Liver (tissue), 10 donors: ENCODE measurements at places on chromosomes 1 and 21. TPM values are rescaled to one million over a fixed set of nuclear protein-coding genes. Genes with fewer than 3 reads are reported as not detected.
A peak's percentile ranks its signal among the peaks of the same experiment; 100 is the strongest.

ATP5PF gene
- 77.2 TPM for total RNA-seq

MROH9 gene
- not detected for total RNA-seq

GRCh38 chr1:243568793-243569192 is 281.2 kb downstream of the AKT3 start:
- H3K27me3 ChIP-seq = no peaks in the 10 kb centered on the region
- no peaks in the 10 kb centered on the region for H3K36me3 ChIP-seq
- no peaks in the 10 kb centered on the region for H3K4me1 ChIP-seq
- H3K4me3 ChIP-seq = no peak overlapping the region
- DNase-seq = no peak
- H3K27ac ChIP-seq = no peak overlapping the region

- peaks cover 28% of the 10 kb centered on the region for H3K4me1 ChIP-seq
- H3K27me3 ChIP-seq = no peaks in the 10 kb centered on the region
- DNase-seq = no peak
Measured at GRCh38 chr21:41482301-41482700, 25.7 kb downstream of the TMPRSS2 start.

GRCh38 chr1:219459351-219460080 is 153.4 kb downstream of the ZC3H11B start:
- H3K27ac ChIP-seq = no peak overlapping the region
- H3K27me3 ChIP-seq = no peaks in the 10 kb centered on the region
- DNase-seq = no peak
- no peaks in the 10 kb centered on the region for H3K36me3 ChIP-seq
- no peaks in the 10 kb centered on the region for H3K4me1 ChIP-seq
- no peak overlapping the region for H3K4me3 ChIP-seq

- H3K4me3 ChIP-seq = no peak overlapping the region
- DNase-seq = no peak
- peaks cover 6% of the 10 kb centered on the region for H3K36me3 ChIP-seq
- H3K27ac ChIP-seq = peak overlapping the region; percentile 33
- no peaks in the 10 kb centered on the region for H3K27me3 ChIP-seq
Measured at GRCh38 chr1:66353257-66353656, 180.7 kb upstream of the SGIP1 start.

- H3K4me3 ChIP-seq = no peak overlapping the region
- H3K36me3 ChIP-seq = no peaks in the 10 kb centered on the region
- H3K4me1 ChIP-seq = no peaks in the 10 kb centered on the region
- DNase-seq = no peak
- H3K27me3 ChIP-seq = no peaks in the 10 kb centered on the region
Measured at GRCh38 chr1:222894331-222894730, 79.5 kb downstream of the DISP1 start.

DNA sequence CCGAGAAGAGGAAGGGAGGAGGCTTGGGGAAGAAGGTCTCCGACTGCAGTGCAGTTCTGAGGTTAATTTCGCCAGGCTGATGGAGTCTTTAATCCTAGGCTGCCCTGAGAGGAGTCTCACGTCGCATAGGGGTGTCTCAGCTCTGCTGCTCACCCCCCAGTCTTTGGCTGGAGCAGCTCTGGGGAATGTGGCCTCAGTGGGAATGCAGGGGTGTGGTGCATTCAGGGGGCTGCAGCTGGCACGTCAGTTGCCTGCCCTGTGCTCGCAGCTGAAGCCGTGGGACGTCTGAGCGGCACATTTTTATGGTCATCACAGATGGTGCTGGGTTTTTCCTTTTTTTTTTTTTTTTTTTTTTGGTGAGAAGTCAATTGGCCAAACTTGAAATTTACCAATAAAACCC is 38.2 kb downstream of the ACTN2 start:
- H3K4me3 ChIP-seq = no peak overlapping the region
- H3K27ac ChIP-seq = no peak overlapping the region
- H3K27me3 ChIP-seq = no peaks in the 10 kb centered on the region

- no peaks in the 10 kb centered on the region for H3K27me3 ChIP-seq
- no peak for DNase-seq
- H3K4me3 ChIP-seq = no peak overlapping the region
- no peak overlapping the region for H3K27ac ChIP-seq
Measured at GRCh38 chr1:43757343-43758053, 50.2 kb downstream of the ST3GAL3 start.

DNA sequence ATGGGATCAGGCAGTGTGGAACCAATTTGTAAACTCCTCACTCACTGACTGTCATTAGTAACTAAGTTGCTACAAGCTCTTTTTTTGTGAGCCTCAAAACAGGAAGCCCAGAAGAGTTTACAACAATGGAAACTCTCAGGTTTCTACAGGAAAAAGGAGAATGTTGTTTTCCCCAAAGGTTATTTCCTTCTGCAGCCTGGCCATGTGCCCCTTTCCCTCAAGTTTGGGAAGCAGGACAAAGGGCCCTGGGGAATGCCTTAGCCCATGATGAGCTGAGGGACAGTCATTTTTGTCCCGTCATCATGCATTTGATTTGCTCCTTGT is 395.9 kb downstream of the KIF26B start:
- H3K27me3 ChIP-seq = no peaks in the 10 kb centered on the region
- no peaks in the 10 kb centered on the region for H3K36me3 ChIP-seq
- H3K4me3 ChIP-seq = no peak overlapping the region
- DNase-seq = no peak
- no peaks in the 10 kb centered on the region for H3K4me1 ChIP-seq
